ENCODE measurements at places on chromosomes 5 and 9.

DNA sequence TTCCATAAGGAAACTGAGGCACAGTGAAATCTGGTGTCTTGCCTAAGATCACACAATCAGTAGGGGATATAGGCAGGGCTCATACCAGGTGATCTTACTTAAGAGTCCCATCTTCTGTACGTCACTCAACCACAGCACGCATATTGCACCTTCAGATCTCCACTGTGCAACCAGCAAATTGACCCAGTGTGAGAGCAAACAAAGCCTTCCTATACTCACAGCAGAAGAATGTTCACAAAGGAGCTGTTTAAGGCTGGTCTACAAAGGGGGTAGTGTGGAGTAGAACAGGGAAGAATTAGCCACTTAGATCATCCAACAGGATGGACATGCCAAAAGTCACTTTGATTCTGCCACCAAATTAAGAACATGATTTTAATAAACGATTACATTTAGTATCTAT lies 305.9 kb downstream of the SLIT3 start:
- no peak for DNase-seq

DNA sequence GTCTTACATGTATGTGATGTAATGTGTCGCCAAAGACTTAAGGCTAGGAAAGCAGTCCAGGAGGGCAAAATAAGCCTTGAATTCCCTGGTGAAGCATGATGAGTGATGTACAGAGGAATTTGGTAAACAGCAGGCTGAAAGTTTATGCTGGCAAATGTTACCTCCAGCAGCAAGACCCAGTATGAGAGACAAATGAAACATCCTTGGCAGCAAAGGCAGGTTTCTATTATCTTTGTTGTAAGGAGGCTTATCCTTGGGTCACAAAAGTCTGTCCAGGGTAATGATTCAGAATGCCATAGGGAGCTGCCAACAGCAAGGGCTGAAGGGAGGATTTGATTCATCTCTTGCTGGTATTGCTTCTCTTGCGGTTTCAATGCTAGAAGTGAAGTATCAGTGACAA lies 75.9 kb upstream of the HTR4 start:
- DNase-seq: no peak

GRCh38 chr5:135944967-135945560 lies 9.7 kb downstream of the LECT2 start:
- no peak for DNase-seq

GRCh38 chr5:72630081-72630480 lies 122.9 kb upstream of the ZNF366 start:
- DNase-seq: no peak

DNA sequence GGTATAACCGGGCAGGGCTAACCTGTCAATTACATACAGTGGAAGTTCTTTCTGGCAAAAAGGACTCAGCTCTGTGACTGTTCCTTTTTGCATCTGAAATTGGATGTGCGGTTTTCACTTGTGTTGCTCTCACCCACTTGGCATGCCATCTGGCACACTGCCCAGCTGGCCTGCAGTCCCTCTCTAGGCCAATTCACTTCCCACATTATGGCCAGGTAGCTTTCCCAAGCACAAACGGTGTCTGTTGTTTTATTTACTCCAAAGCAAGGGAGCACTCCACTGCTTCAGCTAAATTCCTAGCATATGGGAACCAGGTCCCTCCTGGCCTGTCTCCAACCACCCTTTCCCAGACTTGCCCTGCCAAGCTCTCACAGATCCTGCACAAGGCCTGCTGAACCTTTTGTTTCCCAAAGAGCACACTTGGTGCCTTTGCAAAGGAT lies 132.5 kb downstream of the SEMA6A start:
- DNase-seq: no peak

DNA sequence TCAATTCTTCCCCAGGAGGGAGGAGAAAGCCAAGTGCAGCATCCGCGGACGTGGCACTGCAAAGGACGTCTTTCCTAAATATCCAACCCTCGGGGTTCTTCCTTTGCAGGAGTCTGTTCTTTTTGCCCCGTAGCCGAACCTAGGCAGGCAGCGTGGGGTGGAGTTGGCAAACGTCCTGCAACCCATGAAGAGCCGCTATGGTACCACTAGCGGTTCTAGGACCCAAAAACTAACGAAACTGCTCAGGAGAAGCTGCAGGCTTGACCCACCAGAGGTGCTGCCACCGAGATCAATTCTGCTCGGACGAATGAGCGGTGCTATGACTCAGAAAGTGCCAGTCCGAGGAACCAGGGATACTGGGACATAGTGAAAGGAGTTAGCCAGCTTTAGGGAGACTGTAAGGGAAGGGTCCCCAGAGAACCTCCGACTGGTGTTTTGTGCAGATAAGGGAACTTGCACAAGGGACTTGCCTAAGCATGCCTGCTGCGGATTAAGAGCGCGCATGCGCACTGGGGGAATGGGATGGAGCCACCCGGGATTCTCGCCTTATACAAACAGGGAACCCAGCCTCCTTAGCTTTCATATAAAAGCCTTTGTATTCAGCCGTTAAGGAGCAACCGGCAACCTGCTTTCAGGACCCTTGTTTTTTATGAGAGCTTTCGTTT lies 32.7 kb downstream of the ANXA2R start:
- peak; percentile 56 for DNase-seq

GRCh38 chr5:135453613-135454012 lies 1.5 kb upstream of the TIFAB start:
- DNase-seq: no peak

- DNase-seq: no peak
These were observed 275.9 kb downstream of the ACTL7B start for GRCh38 chr9:108579757-108580439.

DNA sequence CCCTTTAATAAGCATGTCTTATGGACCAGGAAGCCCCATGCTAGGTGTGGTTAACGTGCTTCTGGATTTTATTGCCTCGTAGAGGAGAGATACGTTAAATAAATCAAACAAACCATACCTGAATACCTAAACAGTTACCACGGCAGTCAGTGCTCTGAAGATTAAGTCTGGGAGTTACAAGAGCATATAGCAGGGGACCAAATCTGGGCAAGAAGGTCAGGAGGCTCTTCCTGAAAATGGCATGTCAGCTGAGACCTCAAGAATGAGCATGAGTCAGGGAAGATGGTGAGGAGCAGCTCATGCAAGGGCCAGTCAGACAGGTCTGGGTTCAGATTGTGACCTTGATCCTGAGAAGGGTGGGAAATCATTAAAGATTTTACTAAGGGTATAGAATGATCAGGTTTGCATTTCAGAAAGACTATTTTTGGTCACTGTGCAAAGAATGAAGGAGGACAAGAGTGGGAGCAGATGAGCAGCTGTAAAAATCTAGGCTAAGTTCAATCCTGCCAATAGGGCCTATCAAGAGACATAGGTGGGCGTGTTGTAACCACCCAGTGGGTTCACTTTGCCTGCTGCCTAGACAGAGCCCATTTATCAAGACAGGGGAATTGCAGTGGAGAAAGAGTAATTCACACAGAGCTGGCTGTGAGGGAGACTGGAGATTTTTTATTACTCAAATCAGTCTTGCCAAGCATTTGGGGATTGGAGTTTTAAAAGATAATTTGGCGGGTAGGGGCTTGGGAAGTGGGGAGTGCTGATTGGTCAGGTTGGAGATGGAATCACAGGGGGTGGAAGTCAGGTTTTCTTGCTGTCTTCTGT lies 4.8 kb upstream of the ZNF366 start:
- DNase-seq: no peak

DNA sequence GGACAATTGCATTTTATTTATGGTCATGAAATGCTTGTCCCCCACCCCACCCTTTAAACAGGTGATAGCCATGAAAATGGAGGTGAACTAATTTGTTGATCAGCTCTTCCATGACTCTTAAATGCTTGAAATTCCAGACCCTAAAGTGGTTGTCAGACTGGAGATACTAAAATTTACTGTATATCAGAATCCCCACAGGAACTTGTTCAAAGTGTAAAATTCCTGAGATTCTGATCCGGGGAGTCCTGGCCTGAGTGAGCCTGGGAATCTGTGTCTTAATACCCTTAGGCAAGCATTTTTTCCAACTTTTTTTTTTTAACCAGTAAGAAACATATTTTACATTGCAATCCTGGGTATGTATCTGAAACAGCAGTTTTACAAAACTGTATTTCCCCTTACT lies 4.7 kb downstream of the SKP2 start:
- no peak for DNase-seq

GRCh38 chr5:104739503-104739902 lies 1176.9 kb upstream of the NUDT12 start:
- no peak for DNase-seq

- DNase-seq: no peak
These were observed 12.9 kb downstream of the CARTPT start for GRCh38 chr5:71732011-71732410.

DNA sequence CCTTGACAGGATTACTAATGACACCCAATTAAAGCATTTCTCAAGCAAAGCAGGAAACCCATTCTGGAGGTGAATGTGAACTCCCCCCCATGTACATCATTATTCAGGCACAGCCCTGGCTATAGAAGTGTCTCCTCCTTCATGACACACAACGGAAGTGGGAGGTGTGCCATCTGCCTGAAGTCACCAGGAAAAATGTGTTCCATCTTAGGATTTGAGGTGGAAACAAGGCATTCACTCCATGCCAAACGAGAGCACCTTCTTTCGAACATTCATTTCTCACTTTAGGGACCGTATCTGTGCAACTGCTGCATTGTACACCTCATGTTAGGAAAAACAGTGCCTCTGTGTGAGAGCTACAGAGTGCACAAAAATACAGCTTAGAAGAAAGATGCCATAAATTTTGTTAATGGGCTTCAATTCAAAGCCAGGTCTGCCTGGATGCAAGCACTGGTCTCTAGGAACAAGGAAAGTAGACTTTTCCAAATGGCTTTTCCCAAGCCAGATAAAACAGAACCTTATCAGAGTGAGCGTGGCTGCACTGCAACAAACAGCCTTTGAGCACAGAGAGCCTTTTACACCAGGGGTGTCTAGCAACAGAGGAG lies 19.4 kb downstream of the GOLM1 start:
- DNase-seq: no peak

DNA sequence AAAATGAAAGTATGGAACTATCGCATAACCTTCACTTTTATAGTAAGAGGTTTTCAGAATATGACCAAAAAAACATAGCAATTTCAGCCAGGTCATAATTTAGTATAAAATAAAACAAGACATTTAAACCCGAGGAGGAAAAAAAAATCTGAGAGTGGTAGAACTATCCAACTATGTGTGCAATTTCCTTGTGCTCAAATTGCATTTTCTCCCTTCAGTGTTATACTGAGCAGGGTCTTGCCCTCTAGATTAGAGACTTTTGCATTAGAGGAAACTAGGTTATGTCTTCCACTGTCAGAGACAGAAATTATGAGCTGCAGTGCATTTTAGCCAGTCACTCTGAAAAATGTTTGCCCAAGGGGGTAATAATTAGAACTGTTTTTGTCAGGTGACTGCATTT lies 330.6 kb downstream of the NR2F1-AS1 start:
- DNase-seq: no peak

DNA sequence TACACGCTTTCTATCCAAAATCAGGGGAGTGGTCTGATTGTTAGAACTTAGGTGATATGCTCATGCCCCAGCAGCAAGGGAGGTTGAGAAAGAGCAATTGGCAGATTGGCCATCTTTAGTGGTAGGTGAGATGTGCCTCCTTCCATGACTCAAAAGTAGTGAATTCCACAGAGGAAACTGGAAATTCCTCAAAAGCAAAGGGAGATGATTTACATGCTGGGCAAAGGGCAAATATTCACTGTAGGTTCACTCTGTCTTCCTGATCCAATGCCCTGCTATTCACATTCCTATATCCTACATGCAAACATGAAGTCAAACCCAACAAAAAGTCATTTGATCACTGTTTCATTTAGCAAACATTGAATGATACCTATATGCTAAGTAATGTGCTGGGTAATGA lies 130.1 kb upstream of the ZNF608 start:
- no peak for DNase-seq

- no peak for DNase-seq
These were observed 244.1 kb downstream of the ELAVL2 start for GRCh38 chr9:23581931-23582330.

GRCh38 chr5:7745882-7746610 lies 104.9 kb downstream of the CFAP90 start:
- DNase-seq: no peak

GRCh38 chr9:122402403-122402871 lies 31.6 kb downstream of the PTGS1 start:
- DNase-seq: no peak

- no peak for DNase-seq
These were observed 106.2 kb downstream of the LHFPL2 start for GRCh38 chr5:78542321-78542840.

DNA sequence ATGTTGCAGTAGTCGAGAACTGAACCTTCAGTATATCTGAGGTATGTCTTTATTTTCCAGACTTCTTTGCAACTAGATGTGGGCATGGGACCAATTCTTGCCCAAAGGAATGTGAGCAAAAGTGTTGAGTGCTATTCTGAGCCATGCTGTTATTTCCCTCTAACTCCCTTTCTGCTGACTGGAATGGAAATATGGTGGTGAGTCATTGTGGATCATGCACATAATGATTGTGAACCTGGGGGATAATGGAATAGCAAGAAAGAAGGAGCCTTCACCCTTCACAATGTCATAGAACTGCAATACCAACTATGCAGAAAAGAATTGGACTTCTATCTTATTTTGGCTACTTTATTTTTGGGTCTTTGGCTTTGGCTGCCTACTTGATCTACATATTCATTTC lies 10.3 kb upstream of the DOCK2 start:
- no peak for DNase-seq

DNA sequence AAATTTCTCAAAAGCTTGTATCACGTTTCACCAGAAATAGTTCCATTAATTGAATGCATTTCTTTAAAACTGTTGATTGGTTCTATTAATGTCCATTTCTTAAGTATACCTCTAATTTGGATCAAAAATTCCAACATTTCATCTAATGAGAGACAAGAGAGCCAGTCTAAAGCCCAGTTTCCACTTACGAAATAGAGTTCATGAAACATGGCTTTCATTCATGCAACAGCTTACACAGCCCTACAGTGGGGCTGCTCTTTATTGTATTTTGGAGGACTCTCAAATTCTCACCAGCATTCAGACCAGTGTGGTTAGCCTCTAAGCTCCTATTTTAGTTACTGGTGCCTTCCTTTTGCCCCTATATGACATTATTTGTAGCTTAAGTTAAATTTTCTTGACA lies 566.9 kb upstream of the RGMB start:
- no peak for DNase-seq

GRCh38 chr5:139188558-139189270 lies 9.5 kb downstream of the SIL1 start:
- DNase-seq: no peak

DNA sequence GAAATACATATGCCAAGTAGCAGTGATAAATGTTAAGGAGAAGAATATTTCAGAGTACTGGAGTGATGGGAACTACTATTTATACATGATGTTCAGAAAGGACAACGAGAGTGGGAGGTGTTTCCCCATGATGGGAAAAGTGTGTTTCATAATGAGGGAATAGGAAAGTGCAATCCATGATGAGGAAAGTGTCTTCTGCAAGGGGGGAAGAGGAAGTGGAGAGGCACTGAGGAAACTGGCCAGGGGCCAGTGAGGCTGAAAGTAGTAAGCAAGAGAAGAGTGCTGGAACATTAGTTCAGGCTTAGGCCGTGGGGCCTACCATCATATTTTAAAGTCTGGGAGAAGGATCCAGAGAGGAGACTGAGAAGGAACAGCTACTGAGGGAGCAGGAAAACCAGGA lies 327.2 kb downstream of the SLF1 start:
- DNase-seq: no peak

Data from stimulated activated CD8-positive, alpha-beta memory T cell treated with anti-CD3 and anti-CD28 coated beads, Interleukin-4, amount 100 ng/mL, for 4 hours (primary cell).